ENCODE measurements at places on chromosomes 4 and X. TPM values are rescaled to one million over a fixed set of nuclear protein-coding genes. Genes with fewer than 3 reads are reported as not detected.

- no peak overlapping the region for H3K4me3 ChIP-seq
- no peak overlapping the region for H3K27ac ChIP-seq
Measured at GRCh38 chr4:145279122-145279960, 99.0 kb upstream of the OTUD4 start.

INTS12 gene
- 24.4 TPM for total RNA-seq

HPSE gene
- total RNA-seq = 17.7 TPM

WNK3 gene
- 0.12 TPM for total RNA-seq

GRCh38 chr4:144289667-144290428 lies 149.3 kb upstream of the GYPA start:
- H3K27me3 ChIP-seq = no peaks in the 10 kb centered on the region
- H3K27ac ChIP-seq = no peak overlapping the region
- no peak for DNase-seq

CXorf66 gene
- total RNA-seq = not detected

DNA sequence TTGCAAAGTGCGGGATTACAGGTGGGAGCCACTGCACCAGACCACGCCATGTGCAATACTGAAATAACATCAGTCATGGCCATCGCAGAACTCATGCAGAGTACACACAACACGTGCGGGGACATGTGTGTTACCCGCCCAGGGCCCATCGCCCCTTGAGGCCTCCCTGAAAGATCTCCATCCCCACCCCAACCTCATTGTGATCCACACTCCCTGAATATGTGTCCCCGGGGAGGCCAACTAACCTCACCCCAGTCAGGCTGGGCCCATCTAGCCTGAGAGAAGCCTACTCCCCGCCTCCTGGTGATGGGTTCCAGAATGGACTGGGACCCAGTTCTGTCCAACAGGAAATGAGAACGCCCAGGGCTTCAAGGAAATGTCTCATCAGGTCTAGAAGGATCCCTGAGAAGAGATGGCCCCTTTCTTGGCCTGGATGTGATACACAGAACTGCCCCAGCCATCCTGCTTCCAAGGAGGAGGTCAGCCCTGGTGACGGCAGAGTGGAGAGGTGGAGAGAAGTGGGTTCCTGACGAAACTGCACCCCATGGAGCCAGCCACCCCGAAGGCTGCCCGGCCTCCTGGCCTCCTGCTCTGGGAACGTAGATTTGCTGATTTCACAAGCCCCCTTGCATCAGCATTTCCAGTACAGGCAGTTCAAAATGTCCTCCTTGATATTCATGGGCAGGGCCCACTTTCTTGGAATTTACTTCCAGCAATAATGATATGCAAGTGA lies 22.5 kb upstream of the CLDN24 start:
- H3K27me3 ChIP-seq = peaks cover 12% of the 10 kb centered on the region
- no peak overlapping the region for H3K27ac ChIP-seq
- peaks cover 11% of the 10 kb centered on the region for H3K4me1 ChIP-seq
- DNase-seq = no peak
- no peaks in the 10 kb centered on the region for H3K36me3 ChIP-seq

IL13RA1 gene
- total RNA-seq = 0.33 TPM

MAML3 gene
- total RNA-seq = 0.52 TPM

COL4A6 gene
- not detected for total RNA-seq

GRCh38 chrX:65871671-65872311 lies 168.1 kb downstream of the VSIG4 start:
- H3K27me3 ChIP-seq = no peaks in the 10 kb centered on the region
- no peak for DNase-seq
- H3K4me3 ChIP-seq = no peak overlapping the region
- H3K4me1 ChIP-seq = peaks cover 5% of the 10 kb centered on the region
- H3K27ac ChIP-seq = no peak overlapping the region
- peaks cover 2% of the 10 kb centered on the region for H3K36me3 ChIP-seq

OTC gene
- not detected for total RNA-seq

- no peak for DNase-seq
- no peak overlapping the region for H3K27ac ChIP-seq
- no peaks in the 10 kb centered on the region for H3K4me1 ChIP-seq
Measured at GRCh38 chr4:129232589-129233337, 136.8 kb downstream of the C4orf33 start.

- no peak overlapping the region for H3K4me3 ChIP-seq
- DNase-seq = no peak
- no peaks in the 10 kb centered on the region for H3K4me1 ChIP-seq
- no peak overlapping the region for H3K27ac ChIP-seq
- H3K27me3 ChIP-seq = no peaks in the 10 kb centered on the region
Measured at GRCh38 chr4:23120374-23120773, 427.6 kb downstream of the GBA3 start.

- H3K36me3 ChIP-seq = no peaks in the 10 kb centered on the region
- no peak overlapping the region for H3K27ac ChIP-seq
- H3K4me1 ChIP-seq = no peaks in the 10 kb centered on the region
- DNase-seq = no peak
- H3K4me3 ChIP-seq = no peak overlapping the region
Measured at GRCh38 chr4:141933978-141934377, 297.6 kb downstream of the IL15 start.

GRCh38 chr4:78799551-78800495 lies 23.7 kb downstream of the BMP2K start:
- peaks cover 6% of the 10 kb centered on the region for H3K4me1 ChIP-seq
- H3K27me3 ChIP-seq = no peaks in the 10 kb centered on the region
- H3K27ac ChIP-seq = no peak overlapping the region
- H3K4me3 ChIP-seq = no peak overlapping the region
- H3K36me3 ChIP-seq = peaks cover 8% of the 10 kb centered on the region

DNA sequence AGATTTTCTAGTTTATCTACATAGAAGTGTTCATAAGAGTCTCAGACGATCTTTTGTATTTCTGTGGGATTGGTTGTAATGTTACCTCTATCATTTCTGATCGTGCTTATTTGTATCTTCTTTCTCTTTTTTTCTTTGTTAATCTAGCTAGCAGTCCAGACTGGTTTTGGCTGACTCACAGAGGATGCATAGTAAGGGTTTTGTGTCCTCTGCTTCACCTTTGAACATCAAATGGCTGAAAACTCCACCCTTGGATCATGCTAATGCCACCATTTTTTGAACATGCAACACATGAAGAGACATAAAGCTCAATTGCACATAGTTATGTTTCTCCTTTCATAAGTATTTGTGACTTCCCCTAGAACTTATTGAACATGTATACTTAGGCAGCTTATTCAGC lies 22.8 kb downstream of the TMPRSS11A start:
- no peak overlapping the region for H3K4me3 ChIP-seq
- H3K27me3 ChIP-seq = no peaks in the 10 kb centered on the region
- no peaks in the 10 kb centered on the region for H3K36me3 ChIP-seq
- H3K27ac ChIP-seq = no peak overlapping the region
- DNase-seq = no peak

GRCh38 chrX:137194164-137194563 lies 160.4 kb upstream of the GPR101 start:
- peaks cover 2% of the 10 kb centered on the region for H3K27me3 ChIP-seq
- peak; percentile 72 for DNase-seq
- H3K27ac ChIP-seq = no peak overlapping the region
- H3K4me1 ChIP-seq = no peaks in the 10 kb centered on the region
- H3K4me3 ChIP-seq = no peak overlapping the region

GRCh38 chrX:1462596-1463251 lies 10.0 kb upstream of the ASMTL start:
- H3K36me3 ChIP-seq = peaks cover 23% of the 10 kb centered on the region
- H3K27me3 ChIP-seq = no peaks in the 10 kb centered on the region
- peak; percentile 93 for DNase-seq
- peak overlapping the region; percentile 83 for H3K4me3 ChIP-seq
- H3K4me1 ChIP-seq = peaks cover 47% of the 10 kb centered on the region

GRCh38 chr4:147790412-147790811 lies 58.5 kb downstream of the ARHGAP10 start:
- no peaks in the 10 kb centered on the region for H3K27me3 ChIP-seq
- H3K4me1 ChIP-seq = peaks cover 48% of the 10 kb centered on the region
- no peak overlapping the region for H3K4me3 ChIP-seq

DNA sequence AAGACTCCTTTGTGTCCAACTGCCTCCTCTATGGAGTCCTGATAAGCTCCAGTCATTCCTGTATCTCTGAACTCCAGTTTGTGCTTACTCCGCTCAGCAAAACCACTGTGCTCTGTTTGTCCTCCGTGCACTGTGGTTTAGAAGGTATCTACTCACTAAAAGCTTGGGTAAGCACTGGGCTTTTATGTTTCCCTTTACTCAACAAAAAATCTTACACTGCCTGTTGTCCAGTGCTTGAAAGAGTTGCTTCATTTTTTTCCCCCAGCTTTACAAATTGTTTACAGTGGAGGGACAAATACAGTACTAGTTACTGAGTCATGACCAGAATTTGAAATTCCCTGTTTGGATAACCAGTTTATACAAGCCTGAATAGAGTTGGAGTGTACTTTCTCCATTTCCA lies 545.3 kb upstream of the FAT1 start:
- no peak for DNase-seq
- no peaks in the 10 kb centered on the region for H3K27me3 ChIP-seq
- no peak overlapping the region for H3K27ac ChIP-seq
- H3K36me3 ChIP-seq = no peaks in the 10 kb centered on the region
- H3K4me3 ChIP-seq = no peak overlapping the region

GRCh38 chr4:158201322-158201721 lies 9.0 kb upstream of the TMEM144 start:
- no peaks in the 10 kb centered on the region for H3K36me3 ChIP-seq
- H3K27ac ChIP-seq = no peak overlapping the region
- no peak overlapping the region for H3K4me3 ChIP-seq

DNA sequence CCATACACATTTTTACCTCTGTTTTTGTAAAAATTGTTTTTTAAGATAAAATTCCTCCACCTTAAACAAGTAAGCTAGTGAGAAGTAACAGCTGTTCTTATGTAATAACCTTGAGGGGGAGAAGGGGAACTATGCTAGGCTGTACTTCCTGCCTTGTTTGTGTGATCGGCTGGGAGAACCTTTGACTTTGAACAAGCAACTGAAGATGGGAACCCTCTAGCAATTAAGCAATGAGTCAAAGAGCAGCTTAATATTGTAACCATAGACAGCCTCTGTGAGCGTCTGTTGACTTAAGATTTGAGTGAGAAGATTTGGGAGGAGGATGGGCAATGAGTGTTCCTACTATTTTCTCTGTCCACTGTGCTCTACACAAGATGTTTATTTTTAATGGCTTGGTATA lies 135.1 kb downstream of the SCLT1 start:
- no peak for DNase-seq
- peaks cover 22% of the 10 kb centered on the region for H3K36me3 ChIP-seq
- no peaks in the 10 kb centered on the region for H3K27me3 ChIP-seq
- H3K4me3 ChIP-seq = no peak overlapping the region
- peaks cover 7% of the 10 kb centered on the region for H3K4me1 ChIP-seq

TMEM31 gene
- not detected for total RNA-seq

DNA sequence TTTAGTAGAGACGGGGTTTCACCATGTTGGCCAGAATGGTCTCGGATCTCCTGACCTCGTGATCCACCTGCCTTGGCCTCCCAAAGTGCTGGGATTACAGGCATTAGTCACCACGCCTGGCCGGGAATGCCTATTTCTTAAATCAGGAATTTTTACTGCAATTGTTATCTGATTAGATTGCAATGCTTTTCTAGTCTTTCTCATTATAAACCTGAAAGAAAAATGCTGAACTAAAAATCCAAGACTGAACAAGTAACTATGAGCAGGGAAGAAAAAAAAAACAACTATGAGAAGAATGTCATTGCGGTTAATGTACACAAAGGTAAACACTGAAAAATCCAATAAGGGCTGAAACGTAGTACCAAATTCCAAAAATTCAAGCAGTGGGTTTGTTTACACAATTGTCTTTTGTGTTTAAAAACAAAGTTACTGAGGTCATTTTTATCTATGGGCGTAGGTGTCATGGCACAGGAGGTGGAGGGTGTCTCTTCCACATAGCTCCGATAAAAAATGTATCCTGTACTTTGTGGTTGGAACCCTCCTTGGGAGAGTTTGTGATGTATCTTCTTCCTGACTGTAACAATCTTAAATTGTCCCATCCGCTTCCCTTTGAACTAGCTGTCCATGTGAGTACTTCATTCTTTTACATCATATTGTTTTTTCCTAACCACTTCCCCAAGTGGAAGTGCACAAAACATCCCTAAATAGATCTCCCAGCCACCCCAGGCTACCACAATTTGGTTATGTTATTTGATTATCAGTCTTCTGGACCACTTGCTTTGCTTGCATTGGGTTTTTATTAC lies 11.1 kb upstream of the TMEM156 start:
- H3K36me3 ChIP-seq = peaks cover 12% of the 10 kb centered on the region
- H3K4me1 ChIP-seq = peaks cover 45% of the 10 kb centered on the region
- no peaks in the 10 kb centered on the region for H3K27me3 ChIP-seq
- H3K4me3 ChIP-seq = peak overlapping the region; percentile 89
- H3K27ac ChIP-seq = peak overlapping the region; percentile 90

- no peaks in the 10 kb centered on the region for H3K27me3 ChIP-seq
- no peak overlapping the region for H3K4me3 ChIP-seq
- no peak overlapping the region for H3K27ac ChIP-seq
- no peak for DNase-seq
- no peaks in the 10 kb centered on the region for H3K36me3 ChIP-seq
- no peaks in the 10 kb centered on the region for H3K4me1 ChIP-seq
Measured at GRCh38 chr4:21790438-21791029, 158.0 kb downstream of the KCNIP4 start.

- no peak overlapping the region for H3K4me3 ChIP-seq
- H3K36me3 ChIP-seq = peaks cover 12% of the 10 kb centered on the region
- H3K27me3 ChIP-seq = no peaks in the 10 kb centered on the region
Measured at GRCh38 chr4:145055533-145056257, 42.3 kb downstream of the ANAPC10 start.

DNA sequence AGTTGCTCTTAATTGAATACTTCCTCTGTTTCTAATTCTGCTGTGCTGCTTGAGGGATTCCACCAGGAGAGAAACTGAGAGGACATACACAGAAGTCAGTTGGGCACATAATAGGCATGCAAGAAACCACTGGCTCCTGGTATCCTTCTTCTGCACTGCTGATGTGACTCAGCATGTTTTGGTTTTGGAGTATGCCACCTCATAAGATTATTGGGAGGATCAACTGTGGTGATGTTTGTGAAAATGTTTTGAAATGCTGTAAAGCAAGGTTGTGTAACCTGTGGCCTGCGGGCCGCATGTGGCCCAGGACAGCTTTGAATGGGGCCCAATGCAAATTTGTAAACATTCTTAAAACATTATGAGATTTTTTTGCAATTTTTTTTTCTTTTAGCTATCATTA lies 119.6 kb downstream of the GATB start:
- H3K27me3 ChIP-seq = peaks cover 19% of the 10 kb centered on the region
- DNase-seq = no peak
- H3K4me3 ChIP-seq = no peak overlapping the region
- no peaks in the 10 kb centered on the region for H3K4me1 ChIP-seq
- no peaks in the 10 kb centered on the region for H3K36me3 ChIP-seq

GRCh38 chrX:37989304-37989703 lies 17.0 kb upstream of the SYTL5 start:
- no peaks in the 10 kb centered on the region for H3K27me3 ChIP-seq
- H3K36me3 ChIP-seq = no peaks in the 10 kb centered on the region
- H3K4me3 ChIP-seq = no peak overlapping the region
- no peak overlapping the region for H3K27ac ChIP-seq
- H3K4me1 ChIP-seq = no peaks in the 10 kb centered on the region

DNA sequence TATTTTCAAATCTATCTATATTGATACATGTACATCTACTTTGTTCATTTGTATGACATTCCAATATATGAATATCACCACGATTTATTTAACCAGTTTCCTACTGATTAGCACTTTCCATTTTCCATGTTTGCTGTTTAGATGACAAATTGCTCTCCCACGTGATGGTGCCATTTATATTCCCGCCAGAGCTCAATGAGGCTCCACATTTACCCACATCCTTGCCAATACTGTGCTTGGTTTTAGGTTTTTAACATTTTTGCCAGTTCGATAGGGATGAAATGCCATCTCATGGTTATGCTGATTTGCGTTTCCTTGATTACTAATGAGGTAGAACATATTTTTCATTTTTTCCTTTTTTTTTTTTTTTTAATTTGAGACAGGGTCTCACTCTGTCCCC lies 86.7 kb upstream of the TRIM2 start:
- no peaks in the 10 kb centered on the region for H3K36me3 ChIP-seq
- no peak overlapping the region for H3K4me3 ChIP-seq
- H3K4me1 ChIP-seq = peaks cover 9% of the 10 kb centered on the region
- H3K27me3 ChIP-seq = peaks cover 2% of the 10 kb centered on the region
- no peak overlapping the region for H3K27ac ChIP-seq
